ENCODE measurements at places on chromosomes 6 and 20.

- DNase-seq, result no peak
Observed at GRCh38 chr6:137850816-137851602, 16.1 kb upstream of the TNFAIP3 start.

- no peak for DNase-seq
Observed at GRCh38 chr6:138727182-138727581, 46.4 kb upstream of the CCDC28A start.

- no peak for DNase-seq
Observed at GRCh38 chr6:141202626-141203025, 930.1 kb upstream of the GJE1 start.

- no peak for DNase-seq
Observed at GRCh38 chr20:57190536-57191264, 75.7 kb downstream of the BMP7 start.

DNA sequence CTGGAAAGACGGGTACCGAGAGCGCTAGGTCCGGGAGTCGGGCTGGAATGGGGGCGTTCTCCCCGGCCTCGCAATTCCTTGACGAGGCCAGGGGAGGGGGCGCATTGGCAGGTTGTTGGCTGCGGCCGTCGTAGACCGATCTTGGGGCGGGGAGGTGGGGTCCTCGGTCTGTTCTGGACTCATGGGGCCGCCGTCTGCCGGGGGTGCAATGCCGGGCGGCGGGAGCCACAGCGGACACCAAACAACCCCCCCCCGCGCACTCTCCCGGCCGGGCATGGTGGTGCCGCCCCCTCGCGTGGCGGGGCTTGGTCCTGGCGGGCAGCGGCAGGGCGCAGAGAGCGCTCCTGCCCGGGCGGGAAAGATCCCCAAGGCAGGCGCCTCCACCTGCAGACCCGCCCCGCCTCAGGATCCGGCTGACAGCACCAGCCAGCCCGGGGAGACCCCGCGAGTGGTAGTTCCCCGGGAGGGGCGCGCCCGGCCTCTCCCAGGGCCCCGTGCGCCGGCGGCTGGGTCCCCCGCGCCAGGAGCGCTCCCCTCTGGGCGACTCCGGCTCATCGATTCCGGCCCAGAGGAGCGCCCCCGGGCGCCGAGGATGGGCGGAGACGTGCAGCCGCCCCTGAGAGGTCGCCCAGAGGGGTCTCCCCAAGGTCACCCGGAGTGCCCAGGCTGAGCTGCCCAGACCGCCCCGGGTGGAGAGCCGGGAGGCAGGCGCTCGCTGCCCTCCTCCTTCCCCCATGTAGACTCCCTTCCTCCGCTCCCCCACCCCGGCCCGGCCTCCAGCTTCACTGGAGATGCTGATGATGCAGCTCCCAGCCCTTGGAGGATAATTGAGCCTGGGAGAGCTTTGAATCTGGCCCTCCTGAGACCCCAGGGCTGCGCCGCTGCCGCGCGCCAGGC lies 709 bp downstream of the PPP1R16B start:
- peak; percentile 26 for DNase-seq

GRCh38 chr20:61057443-61058121 lies 194.5 kb upstream of the CDH4 start:
- no peak for DNase-seq

- no peak for DNase-seq
Observed at GRCh38 chr6:80366051-80366450, 259.6 kb downstream of the BCKDHB start.

Data from CD4-positive, alpha-beta T cell treated with Interleukin-15 for 4 hours (primary cell).